Activated CD8-positive, alpha-beta memory T cell treated with anti-CD3 and anti-CD28 coated beads, Interleukin-2, amount 10 ng/mL, durations not matched to agents 7 days and 5 days (primary cell): ENCODE measurements at places on chromosomes 2 and 18. TPM values are rescaled to one million over a fixed set of nuclear protein-coding genes. Genes with fewer than 3 reads are reported as not detected.

LRRTM4 gene
- total RNA-seq = not detected

- peaks cover 61% of the 10 kb centered on the region for H3K27me3 ChIP-seq
- DNase-seq = no peak
- no peak overlapping the region for H3K4me3 ChIP-seq
- no peaks in the 10 kb centered on the region for H3K36me3 ChIP-seq
These were observed 327 bp downstream of the LTBP1 start for GRCh38 chr2:32947076-32947483.

DNA sequence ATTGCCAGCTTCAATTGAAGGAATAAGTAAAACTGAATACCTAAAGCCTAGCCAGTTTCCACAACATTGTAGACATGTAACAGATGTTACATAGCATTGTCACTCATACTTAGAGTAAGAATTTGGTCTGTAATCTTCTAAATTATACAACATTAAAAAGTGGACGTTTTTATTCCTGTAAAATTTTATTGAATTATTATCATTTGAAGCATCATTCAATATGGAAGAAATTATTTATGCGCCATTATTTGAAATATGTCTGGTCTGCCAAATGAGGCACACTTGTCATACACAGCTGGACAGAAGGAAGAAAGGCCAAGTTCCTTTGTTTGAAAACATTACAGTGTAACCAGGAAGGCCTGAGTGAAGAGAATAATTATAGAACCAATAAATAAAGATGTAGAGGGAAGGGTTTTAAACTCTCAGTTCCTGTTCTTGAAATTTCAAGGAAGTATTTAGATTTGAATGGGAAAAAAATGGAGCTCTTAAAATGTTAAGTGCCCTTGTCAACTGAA, 575.5 kb downstream of the LRRTM4 start:
- no peak overlapping the region for H3K4me3 ChIP-seq
- no peaks in the 10 kb centered on the region for H3K4me1 ChIP-seq
- H3K27ac ChIP-seq = no peak overlapping the region
- DNase-seq = no peak
- H3K27me3 ChIP-seq = no peaks in the 10 kb centered on the region

GRCh38 chr2:109384308-109385271, 229.2 kb downstream of the SEPTIN10 start:
- peaks cover 4% of the 10 kb centered on the region for H3K27me3 ChIP-seq
- DNase-seq = no peak
- no peak overlapping the region for H3K27ac ChIP-seq
- no peaks in the 10 kb centered on the region for H3K4me1 ChIP-seq

- no peak for DNase-seq
- H3K4me1 ChIP-seq = peaks cover 13% of the 10 kb centered on the region
- no peaks in the 10 kb centered on the region for H3K27me3 ChIP-seq
- no peak overlapping the region for H3K27ac ChIP-seq
- H3K4me3 ChIP-seq = no peak overlapping the region
- H3K36me3 ChIP-seq = peaks cover 11% of the 10 kb centered on the region
These were observed 91.1 kb downstream of the DTNB start for GRCh38 chr2:25582077-25582830.

ID2 gene
- 342 TPM for total RNA-seq

LRATD1 gene
- not detected for total RNA-seq

DNA sequence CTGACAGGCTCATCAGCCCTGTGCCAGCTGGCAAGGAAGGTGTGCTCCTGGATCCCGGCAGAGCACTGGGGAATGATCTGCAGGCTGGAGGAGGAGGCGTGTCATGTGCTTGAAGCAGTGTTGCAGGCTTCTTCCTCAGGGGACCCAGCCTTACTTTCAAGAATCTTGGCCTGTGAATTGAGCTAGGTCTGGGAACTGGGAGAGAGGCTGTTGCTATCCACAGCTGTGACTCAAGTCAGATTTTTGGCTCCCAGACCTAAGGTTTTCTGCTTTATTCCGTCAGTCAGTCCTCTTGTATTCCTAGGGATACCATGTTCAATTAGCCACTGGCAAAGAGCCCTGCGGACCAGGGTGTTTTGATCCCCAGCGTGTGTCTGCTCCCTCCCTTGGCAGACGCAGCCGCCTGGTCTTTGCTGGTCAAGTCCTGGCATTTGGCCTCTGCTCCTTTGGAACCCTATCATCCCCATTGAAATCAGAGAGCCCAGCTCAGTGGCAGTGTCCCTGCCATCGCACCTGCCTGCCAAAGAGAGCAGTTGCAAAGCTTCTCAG, 32.4 kb downstream of the ASB1 start:
- peaks cover 4% of the 10 kb centered on the region for H3K36me3 ChIP-seq
- H3K27ac ChIP-seq = no peak overlapping the region
- DNase-seq = no peak
- H3K27me3 ChIP-seq = peaks cover 5% of the 10 kb centered on the region
- H3K4me1 ChIP-seq = peaks cover 3% of the 10 kb centered on the region

DNA sequence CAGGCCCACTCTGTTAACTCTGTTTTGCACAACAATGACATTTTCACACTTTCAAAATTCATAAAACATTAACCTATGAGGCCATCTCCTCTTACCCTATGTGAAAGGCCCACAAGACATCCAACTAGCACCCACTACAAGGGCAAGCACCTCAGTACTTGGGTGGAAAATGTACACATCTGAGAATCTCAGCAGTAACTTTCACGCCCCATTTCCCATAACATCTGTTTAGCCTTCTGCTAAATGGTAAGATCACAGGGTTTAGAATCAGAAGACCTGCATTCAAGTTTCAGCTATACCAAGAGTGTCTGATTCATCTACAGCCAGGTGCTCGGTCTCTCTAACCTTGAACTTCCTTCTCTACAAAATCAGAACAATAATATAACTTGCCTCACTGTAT, 89.2 kb downstream of the SP100 start:
- no peak overlapping the region for H3K27ac ChIP-seq
- H3K36me3 ChIP-seq = peaks cover 80% of the 10 kb centered on the region
- H3K4me3 ChIP-seq = no peak overlapping the region
- H3K27me3 ChIP-seq = no peaks in the 10 kb centered on the region
- no peaks in the 10 kb centered on the region for H3K4me1 ChIP-seq
- DNase-seq = no peak

DNAH6 gene
- total RNA-seq = 0.85 TPM
